Bronchus fibroblast of lung (primary cell): ENCODE measurements at places on chromosomes 1 and 21. TPM values are rescaled to one million over a fixed set of nuclear protein-coding genes. Genes with fewer than 3 reads are reported as not detected.

The PFDN2 gene
- total RNA-seq, result 69.8 and 92.9 TPM in 2 replicates

The PHLDA3 gene
- total RNA-seq, result 45.9 and 49.1 TPM in 2 replicates

The LMO4 gene
- 73.3 and 76.7 TPM in 2 replicates for total RNA-seq

The CFAP74 gene
- not detected in 2 replicates for total RNA-seq

The LCE2C gene
- total RNA-seq, result not detected in 2 replicates

The ADCY10 gene
- not detected in 2 replicates for total RNA-seq

The HMGCS2 gene
- not detected in 2 replicates for total RNA-seq

The ZNF648 gene
- total RNA-seq, result under 0.01 TPM in 1 of 2 replicates, not detected in the other

The SRGAP2B gene
- 13.4 and 15.9 TPM in 2 replicates for total RNA-seq

The S100A2 gene
- 4.5 and 10.8 TPM in 2 replicates for total RNA-seq

The PRKAB2 gene
- total RNA-seq, result 4.9 and 5.4 TPM in 2 replicates

The CD1D gene
- 0.67 and 0.89 TPM in 2 replicates for total RNA-seq

The HTR6 gene
- total RNA-seq, result not detected in 2 replicates

The CLEC20A gene
- total RNA-seq, result 0.15 TPM in 1 of 2 replicates, not detected in the other

The SPRR2E gene
- not detected in 2 replicates for total RNA-seq

The TFF2 gene
- not detected in 2 replicates for total RNA-seq

The HLX gene
- total RNA-seq, result 8.9 and 10.6 TPM in 2 replicates

The S100A7A gene
- total RNA-seq, result not detected in 2 replicates

The KLHDC9 gene
- total RNA-seq, result 1.8 and 2.9 TPM in 2 replicates

The BEND5 gene
- total RNA-seq, result 1.2 and 1.5 TPM in 2 replicates

The CEP170 gene
- 44.6 and 50.6 TPM in 2 replicates for total RNA-seq

The TRABD2B gene
- not detected in 2 replicates for total RNA-seq

The RHOU gene
- total RNA-seq, result 0.67 and 1.0 TPM in 2 replicates

The LDLRAP1 gene
- total RNA-seq, result 9.7 and 9.8 TPM in 2 replicates

The RAB25 gene
- total RNA-seq, result 0.15 TPM in 1 of 2 replicates, not detected in the other

The IFI44 gene
- total RNA-seq, result 2.5 and 3.7 TPM in 2 replicates

The ARTN gene
- total RNA-seq, result 0.17 and 0.74 TPM in 2 replicates

The E2F2 gene
- 3.3 and 3.7 TPM in 2 replicates for total RNA-seq

The MFAP2 gene
- 26.4 and 28.5 TPM in 2 replicates for total RNA-seq

The SPRR2F gene
- not detected in 2 replicates for total RNA-seq

The NTMT2 gene
- not detected in 2 replicates for total RNA-seq

The GNPAT gene
- total RNA-seq, result 53.1 and 58.8 TPM in 2 replicates

The TP73 gene
- not detected in 2 replicates for total RNA-seq

The SLC50A1 gene
- total RNA-seq, result 39.2 and 53.4 TPM in 2 replicates
